ENCODE measurements at places on chromosomes 3 and 15.

- no peak for DNase-seq
Measured at GRCh38 chr3:18572809-18573208, 147.7 kb upstream of the SATB1 start.

DNA sequence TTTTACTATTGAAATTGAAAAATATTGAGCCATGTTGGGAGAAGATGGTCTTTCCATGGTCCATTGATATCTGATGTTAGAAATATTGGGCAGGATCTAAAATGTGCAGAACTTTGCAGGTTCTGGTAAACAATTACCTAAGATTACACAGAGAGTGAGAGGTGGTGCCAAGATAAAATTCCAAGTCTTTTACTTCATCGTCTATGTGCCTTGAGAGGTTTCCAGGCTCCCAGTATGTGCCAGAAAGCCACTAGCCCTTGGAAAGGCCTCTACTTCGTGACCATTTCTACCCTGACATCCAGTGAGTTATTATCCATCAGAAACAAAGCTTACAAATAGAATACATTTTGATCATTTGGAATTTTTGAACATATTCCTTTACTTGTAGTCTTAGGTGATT, 27.6 kb downstream of the CD200 start:
- DNase-seq, result no peak

DNA sequence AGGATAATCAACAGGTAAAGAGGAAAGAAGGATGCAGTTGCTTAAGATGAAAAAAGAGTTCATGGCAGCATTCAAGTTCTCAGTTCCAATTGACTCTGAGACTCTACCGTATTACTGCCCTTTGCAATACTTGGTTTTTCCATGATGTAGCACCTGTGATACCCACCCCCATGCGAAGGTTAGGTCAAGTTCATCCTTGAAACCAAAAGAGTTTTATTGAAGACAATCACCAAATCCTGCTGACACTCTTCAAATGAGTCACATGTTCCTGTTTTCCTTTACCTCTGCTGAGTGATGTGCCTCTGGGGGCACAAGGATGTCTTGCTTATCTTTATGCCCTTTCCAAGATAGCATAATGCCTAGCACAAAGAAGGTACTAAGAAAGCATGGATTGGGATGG, 111.3 kb upstream of the SLC7A14 start:
- DNase-seq, result no peak

DNA sequence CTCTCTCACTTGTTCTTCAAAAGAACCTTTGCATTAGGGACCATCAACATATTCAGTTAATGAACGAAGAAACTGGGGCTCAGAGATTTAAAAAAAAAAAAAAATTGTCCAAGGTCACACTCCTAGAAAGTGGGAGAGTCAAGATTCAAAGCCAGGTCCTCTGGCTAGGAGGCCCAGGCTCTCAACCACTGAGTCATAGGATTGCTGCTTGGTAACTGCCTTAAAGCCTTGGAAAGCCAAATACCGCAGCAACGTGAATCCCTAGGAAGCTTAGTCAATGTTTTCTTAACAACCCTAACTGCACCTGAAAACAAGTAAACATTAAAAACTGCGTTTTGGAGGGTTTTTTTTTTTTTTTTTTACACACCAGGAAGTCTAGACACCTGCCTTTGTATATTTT, 156.8 kb downstream of the WNT5A start:
- no peak for DNase-seq

GRCh38 chr3:39383045-39383880, at the start of gene SLC25A38:
SLC25A38 (plus strand) TSS chr3:39383370; CDS start chr3:39383725, 355 bp downstream.
- peak; percentile 82 for DNase-seq

Measured in stimulated activated CD4-positive, alpha-beta T cell treated with anti-CD3 and anti-CD28 coated beads, Interleukin-2, amount 100 ng/mL, for 24 hours (primary cell).